Activated T-helper 2 cell treated with anti-CD3 and anti-CD28 coated beads, Interferon-gamma antibody, Interleukin-2, Interleukin-4, amounts not matched to agents 10 μg/mL and 5 μg/mL and 100 μg/mL, durations not matched to agents 14 hours and 24 hours and 36 hours (primary cell): ENCODE measurements at places on chromosomes 12 and 14.

DNA sequence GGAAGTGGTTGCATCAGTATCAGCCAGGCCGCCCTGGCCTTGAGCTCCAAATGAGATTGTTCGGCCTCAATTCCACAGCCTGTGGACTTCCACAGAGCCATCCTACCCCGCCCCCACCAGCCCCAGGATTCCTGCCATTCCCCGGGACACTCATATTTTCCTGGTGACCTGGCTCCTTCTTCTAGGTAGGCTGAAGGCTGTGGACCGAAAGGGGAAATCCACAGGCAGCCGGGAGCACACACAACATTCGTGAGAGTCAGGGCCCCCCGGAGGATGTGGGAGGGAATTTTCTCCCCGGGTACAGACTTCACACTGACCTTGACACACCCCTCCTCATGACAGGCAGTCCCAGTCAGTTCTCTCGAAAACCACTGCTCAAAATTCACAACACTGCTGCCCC lies 39.9 kb downstream of the RIN3 start:
- DNase-seq, result no peak

GRCh38 chr14:88228522-88229236 lies 94.4 kb downstream of the KCNK10 start:
- no peak for DNase-seq

- DNase-seq, result no peak
These were observed 318.2 kb downstream of the NUAK1 start for GRCh38 chr12:105820429-105821125.

GRCh38 chr14:103886304-103887169 lies 39.2 kb upstream of the PPP1R13B start:
- no peak for DNase-seq

GRCh38 chr14:103973354-103973753 lies 31.0 kb upstream of the RD3L start:
- no peak for DNase-seq

DNA sequence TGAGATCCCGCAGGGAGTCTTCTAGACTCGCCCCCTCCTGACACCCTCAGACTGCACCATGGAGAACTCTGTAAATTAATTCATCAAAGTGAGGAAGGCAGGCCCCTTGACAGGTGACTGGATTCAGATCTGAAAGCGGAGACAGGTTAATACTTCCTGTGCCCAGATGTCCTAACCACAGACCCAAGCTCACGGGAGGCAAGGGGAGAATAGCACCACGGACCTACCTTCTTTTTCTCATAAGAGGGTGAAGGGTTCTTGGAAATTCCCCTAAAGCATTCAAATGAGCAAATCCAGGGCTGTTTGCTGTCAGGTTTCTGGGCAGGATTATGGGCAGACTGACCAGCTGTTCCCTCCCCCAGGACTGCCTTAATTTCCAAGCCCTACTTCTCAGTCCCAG lies 170.0 kb downstream of the ZFP36L1 start:
- no peak for DNase-seq

DNA sequence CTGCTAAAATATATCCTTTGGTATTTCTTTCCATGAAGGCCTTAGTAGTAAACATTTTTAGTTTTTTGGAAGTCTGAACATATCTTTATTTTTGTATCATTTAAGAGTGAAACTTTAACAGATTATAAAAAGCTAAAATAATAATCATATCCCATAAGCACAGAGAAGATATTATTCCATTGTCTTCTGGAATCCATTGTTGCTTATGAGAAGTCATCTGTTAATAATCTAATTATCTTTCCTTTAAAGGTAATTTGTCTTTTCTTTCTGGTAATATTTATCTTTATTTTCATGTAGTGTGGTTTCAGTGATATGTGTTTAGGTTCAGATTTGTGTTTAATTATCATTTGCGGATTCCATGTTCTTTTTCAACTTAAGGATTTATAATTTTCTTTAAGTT lies 261.7 kb downstream of the MSRB3 start:
- DNase-seq, result no peak

DNA sequence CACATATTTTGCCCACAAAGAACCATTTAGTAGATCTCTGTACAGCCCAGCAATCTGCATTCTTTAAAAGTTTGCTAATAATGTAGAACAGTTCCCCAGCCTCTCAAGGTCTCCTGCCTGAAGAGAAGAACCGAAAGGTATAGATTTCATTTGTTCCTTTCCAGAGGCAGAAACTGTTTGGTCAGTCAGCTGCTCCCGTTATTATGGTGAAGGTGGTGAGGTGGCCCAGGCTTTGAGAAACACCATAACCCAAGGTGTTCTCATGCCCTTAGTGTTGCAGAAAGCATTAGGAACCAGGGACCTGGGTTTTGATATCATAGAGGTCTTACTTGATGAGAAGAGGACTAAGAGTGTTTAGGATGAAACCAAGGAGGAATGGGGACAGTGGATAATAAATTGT lies 65.3 kb downstream of the SUSD6 start:
- no peak for DNase-seq

DNA sequence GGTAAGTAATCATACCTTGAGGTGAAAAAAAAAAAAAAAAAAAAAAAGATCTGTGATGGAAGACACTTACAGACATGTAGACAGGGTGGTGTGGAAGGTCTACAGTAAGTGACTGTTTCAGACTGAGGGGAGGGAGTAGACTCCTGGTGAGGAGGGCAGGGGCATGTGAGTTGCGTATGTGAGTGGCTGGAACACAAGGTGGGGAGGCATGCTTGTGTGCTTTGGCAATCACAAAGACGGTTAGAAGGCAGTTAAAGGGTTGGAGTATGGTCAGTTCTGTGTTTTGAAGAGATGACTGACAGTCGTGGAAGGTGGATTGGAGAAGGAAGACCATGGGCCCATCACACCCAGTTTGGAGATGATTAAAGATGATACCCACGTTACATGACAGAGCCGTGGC lies 65.2 kb downstream of the ETV6 start:
- DNase-seq, result no peak
